ENCODE measurements at places on chromosomes 4 and X. TPM values are rescaled to one million over a fixed set of nuclear protein-coding genes. Genes with fewer than 3 reads are reported as not detected.

ZMAT1 gene
- 0.17 TPM for total RNA-seq

GPM6B gene
- total RNA-seq, result 5.3 TPM

PPARGC1A gene
- 1.5 TPM for total RNA-seq

SPOCK3 gene
- total RNA-seq, result 0.17 TPM

DUX4 gene
- not detected for total RNA-seq

FRG2 gene
- not detected for total RNA-seq

AFF2 gene
- total RNA-seq, result not detected

AMBN gene
- total RNA-seq, result not detected

GAGE13 gene
- total RNA-seq, result not detected

TLR7 gene
- not detected for total RNA-seq

IL1RAPL2 gene
- total RNA-seq, result 0.17 TPM

RAB9A gene
- total RNA-seq, result 37.5 TPM

ANXA3 gene
- total RNA-seq, result 6.7 TPM

CFP gene
- 0.33 TPM for total RNA-seq

DCAF12L2 gene
- total RNA-seq, result 0.15 TPM

UGT2B7 gene
- not detected for total RNA-seq

VSIG4 gene
- not detected for total RNA-seq

SERTM2 gene
- under 0.01 TPM for total RNA-seq

NAT8L gene
- 0.17 TPM for total RNA-seq

CXCL1 gene
- 16.4 TPM for total RNA-seq

ALB gene
- total RNA-seq, result not detected

NUDT10 gene
- 5.2 TPM for total RNA-seq

Measured in smooth muscle cell of trachea (primary cell).